H54 (cell line): ENCODE measurements at places on chromosomes 7 and 10.

- DNase-seq, result no peak
Observed at GRCh38 chr10:3401491-3401938, 228.9 kb upstream of the PITRM1 start.

- no peak for DNase-seq
Observed at GRCh38 chr7:130872756-130873448, 138.9 kb upstream of the KLF14 start.

DNA sequence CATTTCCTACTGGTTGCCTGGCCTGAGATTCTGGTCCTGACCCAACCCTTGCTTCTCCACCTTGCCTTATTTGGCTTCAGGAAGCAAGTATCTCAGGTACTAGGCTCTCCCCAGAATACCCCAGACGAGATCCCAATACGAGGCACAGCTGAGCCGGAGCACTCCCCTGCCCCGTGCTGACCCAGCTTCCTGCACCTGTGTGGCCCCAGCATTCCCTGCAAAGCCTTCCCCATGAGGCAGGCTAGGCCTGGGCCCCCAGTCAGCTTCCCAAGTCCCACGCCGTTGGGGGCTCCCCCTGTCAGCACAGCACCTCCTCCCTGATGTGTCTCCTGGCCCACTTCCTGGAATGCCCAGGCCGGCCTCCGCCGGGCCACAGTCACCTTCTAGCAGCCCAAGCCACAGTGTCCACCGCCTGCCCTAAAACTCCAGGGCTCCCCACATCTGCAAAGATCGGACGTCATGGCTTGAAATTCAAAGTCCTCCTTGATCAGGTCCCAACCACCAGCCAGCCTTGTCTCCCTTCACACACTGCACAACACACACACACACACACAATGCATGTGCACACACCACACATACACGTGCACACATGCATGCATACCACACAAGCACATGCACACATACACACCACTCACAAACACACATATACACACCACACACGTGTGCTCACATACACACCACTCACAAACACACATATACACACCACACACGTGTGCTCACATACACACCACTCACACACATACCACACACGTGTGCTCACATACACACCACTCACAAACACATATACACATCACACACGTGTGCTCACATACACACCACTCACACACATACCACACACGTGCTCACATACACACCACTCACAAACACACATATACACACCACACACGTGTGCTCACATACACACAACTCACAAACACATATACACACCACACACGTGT, 78.9 kb upstream of the FOXK1 start:
- DNase-seq, result no peak

- DNase-seq, result no peak
Observed at GRCh38 chr7:132455378-132455777, 120.9 kb downstream of the PLXNA4 start.

- DNase-seq, result no peak
Observed at GRCh38 chr7:25758559-25758958, 393.4 kb upstream of the NFE2L3 start.
